ENCODE measurements at places on chromosomes 13 and 19.

DNA sequence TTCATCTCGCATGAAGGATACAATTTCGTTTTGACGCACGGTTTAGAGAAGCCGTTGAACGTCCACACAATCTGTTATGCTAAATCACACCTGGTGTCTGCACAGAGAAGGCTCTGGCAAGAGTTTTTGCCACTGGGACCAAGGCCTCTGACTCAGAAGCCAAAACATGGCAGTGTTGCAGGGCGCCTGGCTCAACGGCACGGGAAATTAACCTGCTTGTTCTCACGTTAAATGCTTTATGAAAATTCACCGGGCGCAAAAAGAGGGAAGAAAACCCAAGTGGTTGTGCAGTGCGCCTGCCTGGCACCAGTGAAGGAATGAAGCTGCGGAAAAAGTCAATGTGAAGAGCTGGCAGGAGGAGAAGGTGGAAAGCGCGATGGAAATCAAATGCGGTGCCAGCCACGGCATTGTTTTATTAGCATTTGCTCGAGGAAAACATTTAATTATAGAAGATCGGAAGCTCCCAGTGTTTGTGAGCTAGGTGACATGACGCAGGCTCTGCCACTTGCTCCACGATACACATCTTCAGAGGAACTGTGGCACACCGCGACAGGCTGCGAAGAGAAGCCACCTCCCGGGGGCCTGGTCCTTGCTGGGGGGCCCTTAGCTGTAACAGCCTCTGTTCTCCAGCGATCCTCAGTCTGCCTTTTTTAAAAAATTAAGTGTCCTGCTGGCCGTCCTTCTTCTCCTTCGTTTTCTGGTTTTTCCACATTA, 126.2 kb downstream of the ZIC5 start:
- DNase-seq: no peak

DNA sequence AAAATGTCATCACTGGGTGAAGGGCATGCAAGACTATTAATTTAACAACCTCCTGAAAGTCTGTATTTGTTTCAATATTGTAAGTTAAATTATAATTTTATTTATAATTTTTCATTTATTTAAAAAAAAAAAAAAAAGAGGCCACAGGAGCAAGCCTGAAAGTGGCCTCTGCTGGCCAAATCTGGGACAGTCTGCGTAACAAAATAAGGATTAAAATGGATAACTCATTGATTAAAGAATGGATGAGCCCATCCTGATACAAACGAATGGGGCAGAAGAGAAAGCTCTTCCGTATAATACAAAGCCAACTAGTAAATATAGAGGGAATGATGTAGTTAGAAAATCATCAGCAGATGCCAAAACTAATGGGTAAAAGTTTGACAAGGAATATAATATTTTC, 36.2 kb downstream of the SUCLA2 start:
- no peak for DNase-seq

DNA sequence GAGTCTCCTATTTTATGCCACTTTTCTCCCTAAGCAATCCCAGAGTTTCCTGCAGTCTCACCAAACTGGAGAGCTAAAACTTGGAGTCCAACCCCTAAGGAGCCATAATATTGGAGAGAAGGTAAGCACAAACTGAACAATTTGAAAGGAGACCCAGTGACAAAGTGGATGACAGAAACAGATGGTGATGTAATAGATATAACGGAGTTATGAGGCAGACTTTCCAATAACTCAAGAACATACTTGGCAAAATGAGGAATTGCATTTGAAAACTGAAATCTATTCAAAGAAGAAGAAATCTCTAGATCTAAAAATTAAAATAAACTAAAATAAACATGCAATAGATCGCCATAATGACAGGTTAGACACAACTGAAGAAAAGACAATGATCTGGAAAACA, 200.9 kb upstream of the MIR17HG start:
- DNase-seq: no peak

DNA sequence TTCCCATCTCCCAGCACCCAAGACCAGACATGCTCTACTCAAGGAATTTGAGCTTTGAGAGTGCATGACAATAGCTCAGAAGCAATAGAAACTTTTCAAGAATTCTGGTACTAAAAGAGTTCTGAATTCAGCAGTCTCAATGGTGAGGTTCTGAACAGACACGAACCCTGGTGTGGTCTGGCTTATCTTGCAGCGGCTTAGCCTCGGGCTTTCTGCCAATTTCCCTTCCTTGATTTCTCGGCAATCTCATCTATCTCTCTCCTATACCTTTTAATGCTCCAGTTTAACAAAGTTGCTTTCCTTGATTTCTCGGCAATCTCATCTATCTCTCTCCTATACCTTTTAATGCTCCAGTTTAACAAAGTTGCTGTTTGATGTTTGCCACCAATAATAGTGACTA, 174.6 kb downstream of the SPRY2 start:
- DNase-seq: no peak

DNA sequence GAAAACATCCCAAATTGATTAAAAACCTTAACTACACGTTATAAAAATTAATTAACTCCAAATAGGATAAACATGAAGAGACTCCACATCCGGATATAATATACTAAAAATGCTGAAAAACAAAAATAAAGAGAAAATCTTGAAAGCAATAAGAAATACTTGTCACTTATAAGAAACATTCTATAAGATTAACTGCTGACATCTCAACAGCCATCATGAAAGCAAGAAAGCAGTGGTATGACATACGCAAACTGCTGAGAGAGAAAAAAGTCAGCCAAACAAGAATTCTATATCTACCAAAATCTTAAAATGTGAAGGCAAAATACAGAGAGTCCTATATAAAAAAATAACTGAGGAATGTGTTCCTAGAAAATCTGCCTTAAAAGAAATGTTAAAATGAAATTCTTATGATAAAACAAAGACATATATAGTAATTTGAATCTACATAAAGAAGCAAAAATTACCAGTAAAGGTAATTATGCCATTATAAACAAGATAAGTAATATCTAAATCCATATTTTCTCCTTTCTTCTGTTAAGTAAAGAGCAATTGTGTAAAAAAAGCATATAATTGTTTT, 1851.1 kb downstream of the PCDH9 start:
- DNase-seq: no peak
